Tibial nerve (tissue), 4 donors: ENCODE measurements at places on chromosomes 7 and 10.

GRCh38 chr7:135959646-135960363, 17.4 kb downstream of the MTPN start:
- no peak for DNase-seq

- DNase-seq: no peak
Measured at GRCh38 chr10:19750972-19751371, 65.3 kb upstream of the PLXDC2 start.

DNA sequence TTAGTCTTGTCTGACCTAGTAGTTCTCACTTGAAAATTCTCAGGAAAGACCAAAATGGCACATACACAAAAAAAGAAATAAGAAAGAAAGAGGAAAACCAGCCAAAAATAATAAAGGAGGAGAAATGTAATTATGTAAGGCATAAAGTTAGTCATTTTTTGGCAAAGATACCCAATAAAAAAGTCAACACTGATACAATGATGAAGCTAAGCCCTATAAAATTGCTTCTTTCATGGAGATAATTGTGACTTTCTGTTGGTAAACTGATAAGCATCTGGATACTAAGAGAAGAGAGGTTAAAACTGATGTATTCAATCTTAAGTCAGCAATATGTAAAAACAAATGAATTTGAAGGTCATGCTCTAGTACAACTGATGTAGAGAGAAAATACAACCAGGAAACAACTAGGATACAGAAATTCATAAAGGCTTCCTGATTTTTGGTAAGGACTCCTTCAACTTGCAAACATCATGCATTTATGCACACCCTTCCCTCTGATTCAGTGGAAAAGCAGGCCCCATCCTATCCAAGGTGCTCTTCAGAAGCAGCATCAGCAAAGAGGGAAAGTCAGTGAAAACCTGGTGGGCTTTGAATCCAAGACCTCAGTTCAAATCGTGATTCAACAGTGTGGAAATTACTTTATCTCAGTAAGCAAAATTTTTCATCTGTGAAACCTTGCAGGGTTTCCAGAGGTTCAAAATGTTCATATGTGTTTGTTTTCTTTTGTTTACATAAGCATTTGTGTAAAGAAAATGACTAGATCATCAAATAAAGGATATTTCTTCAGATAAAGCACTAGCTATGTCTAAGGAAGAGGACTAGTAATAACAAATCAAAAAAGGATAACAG, 32.6 kb downstream of the IMMP2L start:
- no peak for DNase-seq

- DNase-seq: no peak
Measured at GRCh38 chr10:78197628-78198272, 164.1 kb downstream of the RPS24 start.

GRCh38 chr7:92613720-92614119, 23.5 kb upstream of the FAM133B start:
- no peak for DNase-seq

- no peak for DNase-seq
Measured at GRCh38 chr7:124647630-124648306, 117.8 kb downstream of the GPR37 start.

GRCh38 chr7:44963364-44964290, 15.2 kb downstream of the MYO1G start:
- no peak for DNase-seq

GRCh38 chr7:14606101-14606500, 296.4 kb downstream of the DGKB start:
- DNase-seq: no peak

GRCh38 chr10:5551531-5552375, 27.0 kb downstream of the CALML3 start:
- DNase-seq: no peak
